ENCODE measurements at places on chromosomes 7 and 10.

DNA sequence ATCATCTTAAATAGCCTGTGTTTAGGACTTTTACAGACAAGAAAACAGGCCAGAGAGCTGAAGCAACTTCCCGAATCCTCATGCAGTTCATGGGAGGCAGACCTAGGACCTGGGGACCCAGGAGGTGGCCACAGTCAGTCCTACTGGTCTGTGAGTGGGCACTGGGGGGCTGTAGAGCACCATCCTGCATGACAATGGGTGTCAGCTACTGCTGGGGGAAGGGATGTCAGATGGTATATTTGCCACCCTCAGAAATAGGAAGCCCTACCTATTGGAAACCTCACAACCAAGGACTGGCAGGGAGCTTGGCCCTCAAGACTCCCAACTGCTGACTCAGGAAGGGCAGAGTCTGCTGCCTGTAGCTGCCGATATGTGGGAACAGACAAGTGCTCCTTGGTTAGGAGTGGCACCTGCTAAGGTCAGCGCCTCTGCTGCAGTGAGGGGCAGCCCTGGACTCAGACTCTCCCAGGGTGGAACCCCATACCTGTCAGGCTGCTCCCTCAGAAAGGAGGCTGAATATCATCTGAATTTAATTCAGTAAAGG lies 29.7 kb downstream of the OGDH start:
- no peak for DNase-seq

DNA sequence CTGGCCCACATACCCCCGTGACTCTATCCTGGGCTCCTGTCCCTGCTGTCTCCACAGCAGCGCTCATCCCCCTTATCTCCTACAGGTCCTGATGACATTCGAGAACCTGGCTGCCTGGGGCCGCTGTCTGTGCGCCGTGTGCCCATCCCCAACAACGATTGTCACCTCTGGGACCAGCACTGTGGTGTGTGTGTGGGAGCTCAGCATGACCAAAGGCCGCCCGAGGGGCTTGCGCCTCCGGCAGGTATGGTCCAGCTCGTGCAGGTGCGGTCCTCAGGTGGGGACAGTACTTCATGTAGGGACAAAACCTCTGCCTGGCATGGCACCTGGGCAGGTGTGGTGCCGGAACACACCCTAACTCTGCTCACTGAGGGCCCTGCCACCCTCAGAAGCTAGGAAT lies 30.4 kb upstream of the LRRC18 start:
- DNase-seq: no peak

DNA sequence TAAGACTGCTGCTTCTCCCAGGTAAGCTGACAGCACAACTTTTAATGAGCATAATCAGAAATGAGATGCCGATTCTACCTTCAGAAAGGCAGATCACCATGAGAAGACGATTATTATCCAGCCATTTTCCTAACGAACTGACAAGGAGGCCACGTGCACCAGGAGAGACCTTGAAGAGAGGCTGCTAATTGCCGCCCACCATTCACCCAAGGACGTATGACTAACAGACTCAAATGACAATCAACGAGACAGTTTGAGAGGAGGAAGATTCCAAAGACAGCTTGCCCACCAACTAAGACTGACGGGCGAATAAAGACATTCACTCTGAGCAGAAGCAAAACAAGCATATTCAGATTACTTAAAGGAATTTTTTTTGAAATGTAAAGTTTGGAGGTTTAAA lies 301.9 kb upstream of the TAC1 start:
- no peak for DNase-seq

DNA sequence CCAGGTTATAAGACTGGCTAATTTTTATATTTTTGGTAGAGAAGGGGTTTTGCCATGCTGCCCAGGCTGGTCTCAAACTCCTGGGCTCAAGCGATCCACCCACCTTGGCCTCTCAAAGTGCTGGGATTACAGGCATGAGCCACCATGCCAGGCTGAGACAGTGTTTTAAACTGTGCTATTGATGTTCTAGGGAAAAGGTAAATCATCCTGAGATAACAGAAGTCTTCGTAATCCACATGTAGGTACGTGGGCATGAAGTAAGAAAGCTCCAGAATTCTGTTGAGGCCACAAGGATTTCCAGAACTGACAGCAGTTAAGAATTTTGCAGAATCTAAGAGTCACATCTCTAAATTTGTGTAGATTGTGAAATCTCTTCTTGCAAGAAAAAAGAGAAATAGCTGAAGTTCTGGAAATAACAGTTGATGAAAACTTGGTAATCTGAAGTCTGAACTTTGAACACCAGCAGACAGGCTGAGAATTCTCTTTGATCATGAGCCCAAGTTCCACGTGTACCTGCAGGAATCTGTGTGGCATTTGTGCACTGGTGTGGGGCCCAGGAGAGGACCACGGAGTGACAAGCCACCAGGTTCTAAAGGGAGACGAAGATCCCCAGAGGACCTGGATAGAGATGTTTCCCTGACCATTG lies 24.6 kb downstream of the C7orf33 start:
- no peak for DNase-seq

DNA sequence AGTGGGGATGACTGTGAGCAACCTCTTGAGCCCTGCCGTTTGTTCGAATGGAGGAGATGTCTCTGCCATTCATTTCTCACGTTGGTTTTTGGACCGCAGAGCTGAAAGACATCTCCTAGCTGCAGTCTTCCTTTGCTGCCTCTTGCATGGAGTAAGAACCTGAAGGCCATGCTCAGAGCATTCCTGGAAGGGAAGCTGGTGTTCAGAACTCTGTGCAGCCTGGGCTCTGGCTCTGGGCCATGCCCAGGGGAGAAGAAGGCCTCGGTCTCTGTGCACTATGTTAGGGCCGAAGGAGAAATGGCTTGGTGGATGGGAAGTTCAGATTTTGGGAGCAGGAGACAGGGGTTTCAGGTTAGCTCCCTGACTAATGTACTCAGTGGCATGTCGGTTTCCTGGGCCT lies 22.9 kb downstream of the SFTPD start:
- DNase-seq: no peak

- no peak for DNase-seq
These were observed 56.3 kb downstream of the PRKAR2B start for GRCh38 chr7:107100824-107101223.

DNA sequence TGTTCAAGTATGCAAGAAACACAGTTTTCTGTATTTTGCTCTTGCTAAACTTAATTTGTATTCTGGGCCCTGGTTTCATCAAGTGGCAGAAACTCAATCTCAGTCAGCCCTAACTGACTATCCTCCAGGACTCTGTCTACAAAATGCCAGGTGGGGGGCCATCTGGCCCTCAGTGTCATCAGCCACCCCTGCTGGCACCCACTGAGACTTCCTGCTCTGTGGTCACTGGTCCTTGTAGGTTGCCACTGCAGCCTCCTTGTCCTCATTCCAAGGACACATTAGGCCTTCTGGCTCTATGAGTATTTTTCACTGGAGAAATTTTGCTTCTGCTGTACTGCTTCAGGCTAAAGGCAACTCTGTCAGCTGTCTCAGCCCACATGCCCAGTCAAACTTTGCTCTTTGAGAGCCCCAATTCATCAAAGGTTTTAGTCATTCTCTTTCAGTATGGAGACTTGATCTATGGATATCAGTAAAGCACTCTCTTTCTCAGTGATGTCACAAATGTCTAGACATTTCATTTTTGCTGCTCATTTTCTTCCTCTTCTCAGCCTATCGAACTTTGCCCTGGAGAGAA lies 163.6 kb downstream of the KCND2 start:
- no peak for DNase-seq

GRCh38 chr7:43481902-43482678 lies 100.8 kb upstream of the STK17A start:
- DNase-seq: no peak

- DNase-seq: no peak
These were observed 20.4 kb downstream of the PLEKHA8 start for GRCh38 chr7:30048582-30048981.

DNA sequence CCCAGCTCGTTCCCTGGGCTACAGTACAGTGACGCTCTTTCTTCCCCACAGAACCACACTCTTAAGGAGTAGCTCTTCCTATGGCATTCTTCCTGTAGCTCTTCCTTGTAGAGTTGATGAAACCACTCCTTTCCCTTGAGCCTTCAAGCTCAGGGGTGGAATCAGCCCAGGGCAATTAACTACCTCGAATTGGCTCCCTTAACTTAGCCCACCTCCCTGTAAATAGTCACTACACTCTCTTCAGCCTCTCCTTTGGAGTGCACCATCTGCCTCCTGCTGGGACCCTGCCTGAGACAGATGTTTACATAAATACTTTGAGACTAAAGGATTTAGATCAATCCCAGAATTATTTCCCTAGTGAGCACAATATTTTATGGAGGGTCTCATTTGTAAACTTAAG lies 537.8 kb upstream of the AUTS2 start:
- no peak for DNase-seq

DNA sequence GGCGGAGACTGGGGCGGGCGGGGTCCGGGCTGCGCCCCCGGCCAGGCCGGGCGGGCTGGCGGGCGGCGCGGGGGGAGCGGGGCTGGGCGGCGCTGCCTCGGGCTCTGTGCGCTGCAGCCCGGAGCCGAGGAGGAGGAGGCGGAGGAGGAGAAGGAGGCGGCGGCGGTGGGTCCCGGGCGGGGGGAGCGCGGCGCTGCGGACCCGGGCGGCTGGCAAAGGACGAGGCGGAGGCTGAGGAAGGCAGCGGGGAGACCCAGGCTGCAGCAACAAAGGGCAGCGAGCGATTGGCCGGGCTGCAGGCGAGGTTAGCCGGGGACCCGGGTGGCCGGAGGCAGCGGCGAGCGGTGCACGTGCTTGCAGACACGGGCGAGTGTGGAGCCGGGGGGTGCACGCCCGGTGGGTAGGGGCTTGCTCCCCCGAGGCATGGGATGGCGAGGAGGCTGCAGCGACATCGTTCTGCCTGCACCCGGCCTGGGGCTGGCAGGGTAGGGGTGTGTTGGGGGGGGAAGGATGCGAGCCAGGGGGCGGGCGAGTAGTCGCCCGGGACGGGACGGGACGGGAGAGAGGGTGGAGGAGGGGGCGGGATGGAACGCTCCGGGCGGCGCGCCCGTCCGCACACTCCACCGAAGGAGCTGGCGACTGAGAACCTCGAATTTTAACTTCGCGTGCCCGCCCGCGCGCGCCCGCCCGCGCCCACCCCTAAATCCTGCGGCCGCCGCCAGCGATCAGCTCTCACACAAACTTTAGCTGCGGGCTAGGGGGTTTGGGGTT lies 844 bp upstream of the KAT6B start:
- DNase-seq: no peak

DNA sequence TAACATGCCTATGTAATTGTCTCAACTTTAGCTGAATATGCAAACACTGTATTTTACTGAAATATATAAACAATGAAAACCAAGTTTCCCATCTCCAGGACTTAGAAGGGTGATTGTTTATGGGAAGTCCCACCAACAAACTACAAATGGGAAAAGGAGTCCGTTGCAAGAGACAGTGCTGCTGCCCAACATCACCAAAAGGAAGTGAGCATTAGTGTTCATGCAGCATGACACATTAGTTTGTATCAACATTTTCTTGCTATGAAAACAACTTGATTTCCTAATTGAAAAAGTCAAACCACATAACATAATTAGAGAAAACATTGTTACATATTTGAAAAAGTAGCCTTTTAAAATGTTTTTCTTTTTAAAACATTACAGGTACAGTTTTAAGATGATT lies 138.5 kb downstream of the ZNF438 start:
- DNase-seq: no peak

- no peak for DNase-seq
These were observed 23.4 kb downstream of the RPP38 start for GRCh38 chr10:15120523-15120922.

DNA sequence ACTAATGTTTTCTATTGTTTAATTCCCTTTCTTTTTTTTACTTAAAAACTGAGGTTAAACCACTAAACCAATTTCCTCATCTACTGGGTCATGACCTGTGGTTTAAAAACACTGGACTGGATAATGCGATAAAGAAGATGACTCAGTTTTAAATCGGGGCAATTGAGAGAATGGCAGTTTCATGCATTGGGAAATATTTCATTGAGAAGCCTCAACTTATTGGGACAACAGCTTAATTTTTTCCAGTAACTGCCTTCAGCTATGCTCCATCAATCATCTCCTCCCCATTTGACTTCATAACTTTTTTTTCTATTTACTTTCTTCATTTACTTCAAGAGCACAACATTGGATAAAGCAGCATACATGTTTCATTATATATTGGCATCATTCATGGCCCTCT lies 61.8 kb upstream of the MET start:
- no peak for DNase-seq

DNA sequence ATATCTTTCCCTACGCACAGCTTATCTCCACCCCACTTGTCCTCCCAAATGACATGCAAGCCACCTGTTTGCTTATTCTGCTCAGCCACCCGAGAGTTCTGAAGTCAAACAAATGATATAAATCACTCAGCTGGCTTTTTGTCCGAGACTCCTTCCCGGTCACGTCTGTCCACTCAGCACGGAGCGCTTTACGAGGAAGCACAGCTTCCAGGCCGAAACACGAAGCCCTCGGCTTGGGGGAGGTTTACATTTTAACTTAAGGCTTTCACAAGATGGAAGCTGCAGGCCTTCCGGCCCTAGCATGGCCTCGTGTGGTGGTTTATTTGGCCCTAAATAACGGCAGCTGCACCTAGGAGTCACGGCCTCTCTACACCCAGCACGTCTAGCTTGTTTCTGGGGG lies 60.1 kb upstream of the GNA12 start:
- DNase-seq: no peak

DNA sequence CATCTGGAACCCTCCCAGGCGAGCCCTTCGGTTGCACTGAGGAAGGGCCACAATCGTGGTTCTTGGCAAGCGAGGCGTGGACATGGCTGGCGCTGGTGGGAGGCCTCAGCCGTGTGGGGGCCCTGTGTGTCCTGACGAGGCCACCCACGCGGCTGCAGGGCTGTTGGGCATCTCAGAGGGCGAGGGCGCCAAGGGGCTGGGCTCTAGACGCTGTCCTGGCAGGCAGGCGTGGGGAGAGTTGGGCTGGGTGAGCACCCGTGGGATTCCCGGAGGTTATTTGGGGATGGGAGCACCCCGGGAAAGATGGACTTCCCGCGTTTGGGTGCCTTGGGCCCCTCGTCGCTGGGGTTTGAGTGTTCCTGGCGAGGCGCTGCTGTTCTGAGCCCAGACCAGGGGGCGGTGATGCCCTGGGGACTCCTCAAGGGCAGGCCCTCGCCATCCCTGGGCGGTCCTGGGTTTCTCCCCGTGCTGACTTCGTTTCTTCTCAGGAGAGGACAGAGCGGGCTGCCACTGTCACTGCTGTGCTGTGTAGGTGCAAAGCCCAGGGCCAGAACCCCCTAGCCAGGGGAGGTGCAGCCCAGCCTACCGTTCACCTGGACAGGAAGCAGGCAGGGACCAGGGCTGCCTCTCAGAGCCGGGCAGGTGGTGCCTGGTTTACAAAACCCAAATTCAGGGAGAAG lies 87.2 kb downstream of the DNAJB6 start:
- DNase-seq: no peak

GRCh38 chr10:38127812-38128211 lies 33.7 kb downstream of the ZNF37A start:
- no peak for DNase-seq

- no peak for DNase-seq
These were observed 21.7 kb downstream of the CCM2 start for GRCh38 chr7:45021604-45022296.

DNA sequence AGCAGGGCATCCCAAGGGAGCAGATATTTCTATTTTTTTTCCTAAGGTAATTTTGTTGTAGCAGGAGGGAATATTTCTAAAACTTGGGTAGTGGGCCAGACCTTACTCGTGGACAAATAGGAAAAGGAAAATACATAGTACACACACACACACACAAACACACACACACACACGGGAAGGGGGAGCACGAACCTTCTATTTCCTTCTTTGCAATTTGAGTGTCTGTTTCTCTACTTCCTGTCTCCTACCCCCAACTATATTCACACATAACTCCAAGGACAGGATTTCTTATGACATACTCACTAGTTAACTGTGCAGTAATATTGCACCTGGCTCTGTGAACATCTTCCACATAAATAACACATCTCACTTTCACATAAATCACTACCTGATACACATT lies 4.4 kb downstream of the LDB1 start:
- no peak for DNase-seq
